Heart left ventricle (tissue), 16 donors: ENCODE measurements at places on chromosomes 7 and 10. TPM values are rescaled to one million over a fixed set of nuclear protein-coding genes. Genes with fewer than 3 reads are reported as not detected.
A peak's percentile ranks its signal among the peaks of the same experiment; 100 is the strongest.

- no peak for DNase-seq
Measured at GRCh38 chr7:88106434-88106833, 113.4 kb downstream of the SRI start.

GRCh38 chr7:151351027-151351426, 9.4 kb downstream of the NUB1 start:
- no peak for DNase-seq

- no peak for DNase-seq
Measured at GRCh38 chr10:124642088-124642710, 102.0 kb downstream of the FAM53B start.

DNA sequence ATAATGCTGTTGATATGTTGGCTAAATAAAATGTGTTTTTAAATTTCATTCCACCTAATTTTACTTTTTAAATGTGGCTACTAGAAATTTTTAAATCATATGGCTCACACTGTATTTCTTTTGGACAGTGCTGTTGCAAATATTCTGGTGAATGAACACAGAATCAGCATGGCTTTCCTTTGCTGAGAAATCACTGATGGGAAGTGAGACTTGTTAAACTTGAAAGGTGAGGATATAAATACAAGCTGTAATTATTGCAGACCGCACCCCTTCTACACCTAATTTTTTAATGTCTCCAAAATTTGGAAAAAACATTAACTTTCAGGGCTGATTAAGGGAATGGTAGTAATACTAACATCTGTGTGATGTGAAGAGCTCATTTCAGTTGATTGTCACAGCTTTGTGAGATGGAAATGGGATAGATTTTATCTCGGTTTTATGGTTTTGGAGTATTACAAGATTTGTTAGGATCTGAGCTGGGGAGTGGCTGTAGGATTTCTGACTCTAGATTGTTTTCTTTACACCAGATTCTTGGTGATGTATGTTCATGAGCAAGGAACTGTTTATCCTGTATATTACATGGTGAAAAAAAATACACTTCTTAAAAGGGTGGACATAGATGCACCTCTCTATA, 1.3 kb downstream of the MIOS start:
- no peak for DNase-seq

SND1 gene
- 45.6 TPM for polyA plus RNA-seq

DNA sequence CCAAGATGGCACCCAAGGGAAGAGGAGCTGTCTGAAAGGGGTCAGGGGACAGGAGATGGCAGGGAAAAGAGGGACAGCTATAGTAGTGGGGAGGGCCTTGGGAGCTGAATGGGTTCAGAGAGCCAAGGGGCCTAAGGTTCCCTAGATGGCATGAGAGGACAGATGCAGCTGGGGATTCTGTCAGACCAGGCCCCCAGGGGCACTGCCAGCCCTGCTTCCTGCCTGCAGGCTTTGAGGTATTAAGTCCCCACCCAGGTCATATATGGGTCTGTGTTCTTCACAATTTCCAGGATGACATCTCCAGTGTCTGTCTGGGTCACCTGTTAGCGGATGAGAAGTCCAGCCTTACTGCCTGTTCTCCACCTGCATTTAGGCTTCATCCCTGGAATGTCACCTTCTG, 56.7 kb downstream of the NEURL1 start:
- no peak for DNase-seq

SORCS1 gene
- 0.53 TPM for polyA plus RNA-seq

TMEM213 gene
- not detected for polyA plus RNA-seq

BBS9 gene
- 7.4 TPM for polyA plus RNA-seq

DNA sequence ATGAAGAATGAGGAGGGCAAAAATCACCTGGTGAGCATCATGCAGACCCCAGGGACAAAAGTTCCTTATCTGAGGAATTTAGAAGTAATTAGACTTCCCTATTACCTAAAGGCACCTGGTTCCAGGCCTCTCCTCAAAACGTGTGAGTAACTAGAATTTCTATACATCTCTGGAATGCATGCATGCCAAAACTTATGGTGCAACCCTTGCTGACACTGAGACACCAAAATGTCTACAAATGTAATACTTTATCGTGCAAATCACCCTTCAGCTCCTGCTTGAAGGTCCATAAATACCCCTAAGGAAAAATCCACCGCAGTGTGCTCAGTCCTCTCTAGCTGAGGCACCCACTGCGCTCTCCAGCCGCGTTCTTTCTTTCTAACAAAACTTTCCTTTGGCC, 84.2 kb downstream of the PAXIP1 start:
- no peak for DNase-seq

TFEC gene
- 0.46 TPM for polyA plus RNA-seq

- peak; percentile 49 for DNase-seq
Measured at GRCh38 chr10:97025613-97026242, 160.0 kb downstream of the SLIT1 start.

GRCh38 chr10:130224228-130224627, 88.0 kb downstream of the GLRX3 start:
- DNase-seq = no peak

CRPPA gene
- polyA plus RNA-seq = 1.4 TPM

GRCh38 chr7:73707045-73707631, 12.3 kb downstream of the STX1A start:
- DNase-seq = no peak

- DNase-seq = no peak
Measured at GRCh38 chr7:284762-285722, 4.9 kb upstream of the FOXL3 start.

DNA sequence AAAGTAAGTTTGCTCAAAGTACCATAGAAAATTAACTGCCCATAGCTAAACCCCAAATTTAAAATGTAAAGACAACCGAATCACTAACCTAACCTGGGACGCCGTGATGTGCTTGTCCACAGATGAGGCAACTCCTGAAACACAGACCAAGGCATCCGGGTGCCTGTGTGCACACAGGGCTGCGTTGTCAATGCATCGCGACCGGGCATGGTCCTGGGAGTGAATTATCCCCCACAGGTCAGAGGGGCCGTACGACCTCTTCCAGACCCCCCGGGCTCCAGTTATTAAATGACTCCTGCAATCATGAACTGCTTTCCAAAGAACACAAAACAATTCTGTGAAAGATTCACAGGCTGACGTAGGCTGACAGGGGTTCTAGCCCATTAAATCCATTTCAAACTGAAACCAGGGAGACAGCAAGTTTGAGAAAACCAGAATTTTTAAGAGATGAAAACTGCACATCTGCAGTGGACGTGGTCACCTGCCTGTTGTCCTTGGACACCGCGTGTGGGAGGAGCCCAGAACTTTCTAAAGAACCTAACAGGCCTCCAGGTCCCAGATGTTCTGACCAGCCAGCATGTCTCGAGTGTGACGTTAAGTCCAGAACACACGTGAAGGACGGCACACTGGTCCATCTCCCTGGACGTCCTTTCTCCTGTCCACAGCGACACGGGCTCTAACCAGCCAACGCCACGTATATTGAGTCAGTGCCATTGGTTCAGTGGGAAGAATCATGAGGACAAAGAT, 297.8 kb downstream of the DNAJB6 start:
- no peak for DNase-seq

CPXM2 gene
- 1.8 TPM for polyA plus RNA-seq

GRCh38 chr10:51716981-51717380, 17.6 kb upstream of the CSTF2T start:
- DNase-seq = no peak

- no peak for DNase-seq
Measured at GRCh38 chr7:77731716-77732115, 35.5 kb downstream of the RSBN1L start.

- no peak for DNase-seq
Measured at GRCh38 chr7:12990440-12990839, 303.0 kb downstream of the ARL4A start.

TMEM184A gene
- polyA plus RNA-seq = 0.99 TPM

GRCh38 chr7:149750122-149750845, 23.1 kb downstream of the ZNF467 start:
- no peak for DNase-seq

CYP2W1 gene
- polyA plus RNA-seq = not detected

- DNase-seq = no peak
Measured at GRCh38 chr10:97149079-97149531, 36.7 kb downstream of the SLIT1 start.

- DNase-seq = no peak
Measured at GRCh38 chr10:82888809-82889455, 1013.9 kb downstream of the NRG3 start.

DNA sequence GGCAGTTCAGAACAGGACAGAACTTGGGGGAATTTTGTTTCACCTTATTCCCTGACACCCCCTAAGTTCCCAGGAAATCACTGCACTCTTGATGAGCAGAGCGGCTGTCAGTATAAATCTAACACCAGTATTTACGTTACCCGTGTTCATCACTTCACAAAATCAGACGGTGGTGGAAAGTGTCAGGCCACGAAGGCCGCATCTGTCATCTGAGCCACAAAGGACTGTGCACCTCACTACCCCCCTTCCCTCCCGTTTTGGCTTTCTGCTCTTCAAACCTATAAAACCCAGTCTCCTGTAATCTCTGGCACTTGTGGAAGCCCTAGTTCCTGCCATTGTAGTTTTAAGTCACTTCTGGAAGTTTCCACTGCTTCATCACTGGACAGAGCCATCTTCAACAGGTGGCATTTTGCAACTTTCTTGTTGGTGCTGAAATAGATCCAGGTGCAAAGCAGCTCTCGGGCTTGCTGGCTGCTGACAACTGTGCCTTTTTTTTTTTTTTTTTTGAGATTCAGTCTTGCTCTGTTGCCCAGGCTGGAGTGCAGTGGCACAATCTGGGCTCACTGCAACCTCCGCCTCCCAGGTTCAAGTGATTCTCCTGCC, 9.5 kb downstream of the ZFAND2A start:
- DNase-seq = no peak

- no peak for DNase-seq
Measured at GRCh38 chr7:24739306-24739705, 18.0 kb downstream of the GSDME start.

OPN4 gene
- polyA plus RNA-seq = 0.03 TPM

DNA sequence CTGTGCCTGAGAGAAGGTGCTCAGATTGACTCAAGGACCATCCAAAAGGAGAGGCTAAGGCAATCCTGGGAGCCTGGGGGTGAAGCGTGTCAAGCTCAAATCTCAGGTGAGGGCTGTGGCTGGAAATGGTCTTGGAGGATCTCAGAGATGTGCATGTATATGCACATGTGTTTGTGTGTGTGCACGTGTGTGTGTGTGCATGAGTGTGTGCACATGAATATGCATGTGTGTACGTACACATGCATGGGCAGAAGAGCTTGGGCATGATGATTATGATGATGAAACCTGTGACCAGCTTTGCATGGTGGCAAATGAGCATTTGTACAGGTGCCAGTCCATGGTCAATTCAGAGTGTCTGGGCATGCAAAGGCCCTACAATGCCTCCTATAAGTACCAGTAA, 326.6 kb downstream of the CXCL12 start:
- no peak for DNase-seq

INMT gene
- polyA plus RNA-seq = 27.9 TPM

DNA sequence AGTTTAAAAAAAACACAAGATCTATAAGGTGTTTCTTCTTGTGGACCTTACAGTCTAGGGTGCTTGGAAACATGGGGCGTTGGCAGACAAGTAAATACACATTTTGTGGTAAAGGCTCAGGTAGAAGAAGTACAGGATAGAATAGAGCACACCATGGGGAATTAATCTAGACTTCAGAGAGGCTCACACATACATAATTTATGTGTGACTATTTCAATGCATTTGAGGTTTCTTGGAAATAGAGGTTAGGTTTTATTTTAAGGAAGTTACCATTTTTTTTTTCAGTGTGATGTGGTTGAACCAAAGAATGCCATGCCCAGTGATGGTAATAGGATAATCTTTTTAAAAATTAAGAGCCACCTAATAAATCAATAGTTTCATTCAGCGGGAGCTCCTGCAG, 12.8 kb downstream of the CFTR start:
- DNase-seq = no peak

- no peak for DNase-seq
Measured at GRCh38 chr10:132667342-132668047, 118.5 kb downstream of the NKX6-2 start.

GRCh38 chr7:80848841-80849240, 70.0 kb downstream of the SEMA3C start:
- no peak for DNase-seq

VDAC2 gene
- 515 TPM for polyA plus RNA-seq

DNA sequence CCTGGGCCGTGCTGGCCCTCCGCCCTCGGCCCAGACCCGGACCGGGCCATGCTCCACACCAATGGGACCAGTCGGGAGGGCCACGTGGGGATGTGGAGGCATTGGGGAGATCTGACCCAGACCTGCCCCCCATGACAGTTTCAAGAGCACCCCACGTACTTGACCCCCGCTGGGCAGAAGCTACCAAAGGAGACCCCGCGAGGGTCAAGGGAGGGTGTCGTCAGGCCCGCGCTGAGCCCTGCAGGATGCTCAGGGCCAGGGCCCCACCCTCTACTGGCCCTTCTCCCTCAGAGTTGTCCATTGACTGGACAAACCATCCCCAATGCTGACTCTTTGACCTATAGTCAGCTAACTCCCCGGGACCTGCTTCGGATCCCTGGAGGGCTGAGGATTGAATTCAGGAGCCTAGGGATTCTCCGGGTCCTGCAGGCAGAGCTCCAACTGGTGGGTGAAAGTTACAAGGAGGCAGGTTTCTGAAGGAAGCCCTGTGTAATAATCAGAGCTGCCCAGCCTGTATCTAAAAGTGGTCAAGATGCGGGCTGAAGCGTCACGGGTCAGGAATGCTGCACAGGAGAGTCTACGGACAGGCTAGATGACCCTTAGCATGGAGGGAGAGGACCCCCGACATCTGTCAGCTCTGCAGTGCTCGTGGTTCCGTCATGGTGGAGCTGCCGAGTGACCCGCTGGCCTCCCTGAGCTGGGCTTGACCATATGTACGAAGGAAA, 498 bp upstream of the CALHM2 start:
- DNase-seq = no peak

GRCh38 chr7:25940086-25940906, 211.7 kb upstream of the NFE2L3 start:
- no peak for DNase-seq

GRCh38 chr7:121366852-121367431, 29.2 kb downstream of the FAM3C start:
- no peak for DNase-seq

- DNase-seq = no peak
Measured at GRCh38 chr7:87359366-87359765, 13.9 kb downstream of the CROT start.

GRCh38 chr10:8463853-8464252, 409.4 kb downstream of the GATA3 start:
- no peak for DNase-seq

- no peak for DNase-seq
Measured at GRCh38 chr7:133724694-133725093, 402.4 kb upstream of the LRGUK start.

GRCh38 chr10:86411852-86412560, 45.4 kb upstream of the GRID1 start:
- no peak for DNase-seq

DNA sequence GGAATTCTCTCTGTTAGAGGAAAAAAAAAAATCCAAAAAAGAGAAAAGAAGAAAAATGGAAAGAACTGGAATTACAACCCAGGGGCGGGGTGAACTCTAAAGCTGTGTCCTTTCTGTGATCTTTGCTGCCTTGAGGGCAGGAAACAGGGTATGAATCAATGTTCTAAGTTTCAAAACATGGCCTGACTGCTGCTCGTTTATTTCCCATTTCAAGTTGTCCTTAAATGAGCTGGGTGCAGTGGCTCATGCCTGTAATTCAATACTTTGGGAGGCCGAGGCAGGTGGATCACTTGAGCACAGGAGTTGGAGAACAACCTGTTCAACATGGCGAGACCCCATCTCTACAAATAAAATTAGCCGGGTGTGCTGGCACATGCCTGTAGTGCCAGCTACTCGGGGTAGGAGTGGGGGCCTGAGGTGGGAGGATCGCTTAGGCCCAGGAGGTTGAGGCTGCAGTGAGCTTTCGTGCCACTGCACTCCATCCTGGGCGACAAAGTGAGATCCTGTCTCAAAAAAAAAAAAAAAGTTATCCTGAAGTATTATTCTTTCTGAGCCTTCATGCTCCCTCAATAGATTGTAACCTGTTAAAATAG, 24.7 kb upstream of the TFAM start:
- DNase-seq = no peak
